A673 (cell line): ENCODE measurements at places on chromosomes 16 and 17.

- DNase-seq = no peak
These were observed 32.0 kb upstream of the B4GALNT2 start for GRCh38 chr17:49100601-49101000.

DNA sequence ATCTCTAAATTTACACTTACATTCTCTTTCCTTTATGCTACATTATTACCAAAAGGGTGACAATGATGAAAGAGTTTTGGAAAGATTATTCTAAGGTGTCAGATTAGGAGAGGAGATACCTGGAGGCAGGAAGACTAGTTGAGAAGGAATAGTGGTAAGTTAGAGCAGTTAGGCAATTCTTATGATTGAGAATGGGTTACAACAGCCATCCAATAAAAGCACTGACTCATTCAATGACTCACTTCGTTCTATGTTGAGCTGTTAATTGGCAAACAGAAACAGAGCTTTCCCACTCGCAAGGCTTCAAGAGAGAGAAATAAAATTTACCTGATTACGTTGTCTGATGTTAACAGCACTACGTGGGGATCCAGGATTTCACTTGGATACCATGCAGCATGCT lies 5.8 kb downstream of the NUP88 start:
- peak; percentile 61 for DNase-seq

- no peak for DNase-seq
These were observed 181.6 kb upstream of the CACNG3 start for GRCh38 chr16:24074574-24074973.

GRCh38 chr16:11140098-11140375 lies 116.0 kb downstream of the SOCS1 start:
- no peak for DNase-seq

DNA sequence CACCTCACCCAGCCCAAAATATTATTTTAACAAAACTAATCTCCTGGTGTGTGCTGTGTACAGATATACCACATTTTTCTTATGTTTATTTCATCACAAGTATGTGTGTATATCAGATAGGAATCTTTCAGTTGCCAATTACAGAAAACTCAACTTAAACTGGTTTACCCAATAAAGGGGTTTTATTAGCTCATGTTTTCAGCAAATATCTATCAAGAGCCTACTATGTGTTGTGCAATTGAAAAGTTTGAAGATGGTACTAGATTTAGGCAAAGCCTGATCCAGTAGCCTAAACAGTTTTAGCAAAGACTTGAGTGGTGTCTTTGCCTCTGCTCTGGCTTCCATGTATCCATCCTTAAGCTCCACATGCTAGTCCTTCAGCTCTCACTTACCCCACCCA lies 45.1 kb upstream of the LYRM9 start:
- no peak for DNase-seq

DNA sequence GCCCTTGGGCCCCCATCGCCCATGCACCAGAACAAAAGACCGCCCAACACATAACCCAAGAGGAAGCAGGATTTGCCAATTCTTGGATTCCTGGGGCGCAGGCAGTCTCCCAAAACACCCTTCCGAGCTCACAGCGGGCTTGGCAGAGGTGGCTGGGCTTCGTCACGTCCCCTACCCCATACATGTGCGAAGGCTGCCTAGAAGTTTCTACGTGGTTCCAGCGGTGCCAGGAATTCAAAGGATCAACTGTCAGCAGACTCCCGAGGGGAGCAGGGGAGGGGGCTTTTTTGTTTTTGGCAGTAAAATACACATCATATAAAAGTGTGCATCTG lies 80.8 kb upstream of the PLCG2 start:
- DNase-seq = no peak

DNA sequence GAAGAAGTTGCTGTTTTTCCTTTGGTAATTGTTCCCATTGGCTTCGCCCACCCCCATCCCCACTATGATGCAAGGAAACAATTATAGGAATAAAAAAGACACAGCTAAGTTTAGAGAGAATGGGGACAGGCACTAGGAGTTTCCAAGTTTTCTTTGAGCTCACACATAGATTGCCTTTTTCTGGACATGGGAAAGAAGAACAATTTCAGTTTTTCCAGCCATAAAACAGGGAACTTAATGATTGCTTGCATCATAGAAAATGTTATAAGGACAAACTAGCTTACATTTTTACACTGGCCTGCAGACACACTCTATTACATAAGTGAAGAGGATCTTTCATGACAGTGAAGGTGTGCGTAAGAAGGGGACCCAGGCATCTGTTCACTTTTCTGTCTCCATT lies 142.3 kb upstream of the ZFHX3 start:
- DNase-seq = no peak

DNA sequence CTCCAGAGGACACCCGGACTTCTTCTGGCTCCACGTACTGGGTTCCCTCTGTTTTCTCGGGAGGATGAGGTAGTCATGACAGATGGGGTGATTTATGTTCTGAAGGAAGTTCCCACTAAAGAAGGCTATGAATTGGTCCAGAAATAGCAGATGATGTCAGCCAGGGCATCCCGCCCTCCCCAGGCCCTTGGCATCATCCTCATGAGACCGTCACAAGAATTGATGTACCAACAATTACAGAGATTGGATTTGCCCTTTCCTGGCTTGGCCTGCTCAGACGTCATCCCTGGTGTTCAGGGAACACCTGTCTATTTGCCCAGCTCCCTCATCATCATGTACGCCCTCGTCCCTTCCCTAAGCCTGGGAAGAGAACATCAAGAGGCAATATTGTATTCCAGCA lies 102.8 kb upstream of the CCL1 start:
- DNase-seq = no peak

GRCh38 chr16:60945225-60945624 lies 1091.0 kb downstream of the CDH8 start:
- DNase-seq = peak; percentile 40

DNA sequence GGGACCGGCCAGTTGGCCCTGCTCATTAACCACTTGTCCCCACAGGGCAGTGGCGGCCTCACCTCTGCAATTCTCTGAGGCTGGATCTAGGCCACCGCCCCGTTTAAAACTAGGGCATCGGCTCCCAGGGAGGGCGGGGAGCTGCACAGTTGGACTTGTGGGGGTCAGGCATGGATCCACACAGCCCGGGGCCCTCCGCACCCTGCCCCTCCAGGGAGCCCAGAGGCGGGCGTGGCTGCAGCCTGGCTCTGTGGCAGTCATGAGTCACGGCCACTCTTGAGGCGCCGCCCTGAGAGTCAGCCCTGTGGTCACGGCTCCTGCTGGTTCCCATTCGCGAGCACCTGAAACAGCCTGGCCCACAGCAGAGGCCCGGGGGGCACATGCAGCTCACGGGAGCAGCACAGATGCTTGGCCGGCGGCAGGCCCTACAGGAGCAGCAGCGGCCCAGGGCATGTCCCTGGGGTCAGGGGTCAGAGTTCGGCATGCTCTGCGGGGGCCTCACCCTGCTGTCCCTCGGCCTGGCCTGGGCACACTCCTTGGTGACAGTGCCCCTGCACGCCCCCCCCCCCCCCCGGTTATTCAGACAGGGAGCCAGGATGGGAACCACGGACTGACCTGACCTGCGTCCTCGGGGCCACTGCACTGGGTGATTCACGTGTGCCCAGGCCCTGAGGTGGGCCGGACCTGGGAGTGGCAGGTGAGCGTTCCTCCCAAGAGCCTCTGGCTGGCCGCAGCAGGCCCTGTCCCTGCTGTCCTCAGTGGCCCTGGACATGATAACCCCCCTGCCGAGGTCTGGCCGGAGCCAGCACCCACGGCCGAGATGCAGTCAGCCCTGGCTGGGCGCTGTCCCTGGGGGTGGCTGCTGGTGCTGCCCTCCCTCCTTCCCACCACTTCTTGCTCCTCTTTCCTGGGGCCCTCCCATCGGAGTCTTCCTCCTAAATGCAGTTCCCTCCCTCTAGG lies 8.2 kb downstream of the CAPN15 start:
- DNase-seq = no peak

DNA sequence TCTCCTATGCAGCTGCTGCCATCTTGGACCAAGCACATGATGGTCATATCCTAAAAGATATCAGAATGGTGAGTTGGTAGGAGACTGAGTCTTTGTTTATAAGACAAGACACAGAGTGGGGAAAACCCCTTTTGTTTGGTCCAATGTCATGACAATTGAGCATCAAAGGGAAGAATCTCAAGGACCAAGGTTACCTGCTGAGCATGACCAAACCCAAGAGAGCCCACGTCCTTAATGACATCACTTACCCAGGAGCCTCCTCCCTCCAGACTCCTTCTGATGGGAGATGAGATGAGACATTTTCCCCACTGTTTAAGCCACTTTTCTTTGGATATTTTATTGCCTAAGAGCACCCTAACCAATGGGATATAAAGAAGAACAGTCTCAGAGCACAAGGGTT lies 478.1 kb downstream of the NPIPA7 start:
- no peak for DNase-seq

GRCh38 chr16:84876873-84877606 lies 57.3 kb downstream of the CRISPLD2 start:
- DNase-seq = no peak

- DNase-seq = no peak
These were observed 150.8 kb downstream of the CPPED1 start for GRCh38 chr16:12652924-12653323.

DNA sequence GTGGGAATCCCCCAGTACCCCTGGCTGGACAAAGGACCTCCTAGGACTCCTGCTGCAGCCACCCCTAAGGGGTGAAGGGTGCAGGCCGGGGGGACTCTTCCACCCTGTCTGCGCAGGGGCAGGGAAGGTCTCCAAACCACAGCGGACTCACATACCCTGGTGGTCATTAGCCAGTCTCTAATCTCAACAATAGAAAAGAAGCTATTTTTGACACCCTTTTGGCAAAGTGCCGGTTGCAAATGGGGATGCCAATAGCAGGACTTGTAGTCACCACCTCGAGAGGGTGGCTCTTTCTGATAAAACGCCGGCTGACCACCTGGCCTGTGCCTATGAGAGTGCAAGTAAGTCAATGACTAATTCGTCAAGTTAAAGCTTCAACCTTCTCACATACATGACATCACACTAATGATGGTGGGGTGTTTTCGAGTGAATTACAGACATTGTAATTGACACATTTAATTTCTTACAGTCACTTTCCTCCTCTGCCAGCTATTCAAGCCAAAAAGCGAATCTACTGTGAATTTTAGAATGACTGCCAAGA lies 23.1 kb upstream of the DNAH17 start:
- no peak for DNase-seq

DNA sequence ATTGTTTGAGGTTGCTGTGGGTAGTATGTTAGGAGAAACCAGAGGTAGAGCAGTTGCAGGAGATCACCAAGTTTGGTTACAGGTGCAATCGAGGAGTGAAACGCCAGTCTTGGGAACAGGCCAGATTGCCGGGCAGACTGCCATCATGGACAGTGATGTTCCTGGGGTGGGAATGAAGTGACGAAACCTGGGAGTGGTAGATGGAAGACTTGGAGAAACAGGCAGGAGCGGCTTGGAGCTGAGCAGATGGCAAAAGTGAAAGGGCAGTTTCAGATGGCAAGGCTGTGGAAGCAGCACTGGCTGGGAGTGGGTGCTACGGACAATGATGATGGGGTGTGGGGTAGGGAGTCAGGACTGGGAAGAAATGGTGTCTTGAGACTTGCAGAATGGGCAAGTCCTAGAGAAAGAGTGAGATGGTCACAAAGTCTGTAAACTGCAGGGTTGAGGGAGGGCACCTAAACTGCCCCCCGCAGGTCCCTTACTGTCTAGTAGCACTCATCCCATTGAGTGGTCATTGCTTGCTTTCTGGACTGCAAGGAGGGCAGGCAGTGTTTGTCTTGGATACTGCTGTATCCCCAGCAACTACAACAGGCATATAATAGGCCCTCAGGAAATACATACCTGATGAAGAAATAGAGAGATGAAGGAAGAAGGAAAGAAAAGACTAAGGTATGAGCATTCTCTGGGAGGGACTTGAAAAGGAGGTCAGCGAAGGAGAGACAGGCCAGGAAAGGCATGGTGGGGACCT lies 29.5 kb upstream of the ULK2 start:
- DNase-seq = no peak

DNA sequence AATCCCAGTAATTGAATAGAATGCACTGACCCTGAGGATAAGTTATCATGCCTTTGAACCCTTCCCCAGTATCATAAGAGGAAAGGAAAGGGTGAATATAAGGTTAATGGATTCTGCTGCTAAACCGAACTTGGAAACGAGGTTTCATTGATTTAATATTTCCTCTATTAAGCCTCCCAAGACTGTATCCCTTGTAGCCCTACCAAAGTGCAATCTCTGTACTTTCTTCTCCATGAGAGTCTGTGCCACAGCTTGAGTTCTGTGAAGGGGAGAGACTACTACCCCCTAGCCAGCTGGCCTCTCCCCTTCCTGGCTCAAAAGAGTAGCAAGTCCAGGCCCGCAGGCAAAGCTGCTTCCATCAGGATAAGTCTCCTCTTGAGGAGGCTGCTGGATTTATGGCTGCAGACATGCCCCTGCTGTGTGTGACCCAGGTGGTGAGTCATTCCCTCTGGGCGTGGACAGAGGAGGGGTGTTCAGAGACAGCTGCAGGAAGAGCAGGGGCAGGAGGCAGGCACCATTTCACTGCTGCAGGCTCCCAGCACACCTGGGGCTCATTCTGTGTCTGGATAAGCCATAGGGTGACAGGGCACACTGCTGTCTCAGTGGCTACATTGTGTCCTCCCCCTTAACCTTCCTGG lies 58.4 kb downstream of the TOM1L2 start:
- DNase-seq = peak; percentile 93

GRCh38 chr17:74749279-74750038 lies 1.0 kb downstream of the NHERF1 start:
- DNase-seq = no peak

- DNase-seq = no peak
These were observed 29.7 kb upstream of the DLX4 start for GRCh38 chr17:49939318-49939717.

DNA sequence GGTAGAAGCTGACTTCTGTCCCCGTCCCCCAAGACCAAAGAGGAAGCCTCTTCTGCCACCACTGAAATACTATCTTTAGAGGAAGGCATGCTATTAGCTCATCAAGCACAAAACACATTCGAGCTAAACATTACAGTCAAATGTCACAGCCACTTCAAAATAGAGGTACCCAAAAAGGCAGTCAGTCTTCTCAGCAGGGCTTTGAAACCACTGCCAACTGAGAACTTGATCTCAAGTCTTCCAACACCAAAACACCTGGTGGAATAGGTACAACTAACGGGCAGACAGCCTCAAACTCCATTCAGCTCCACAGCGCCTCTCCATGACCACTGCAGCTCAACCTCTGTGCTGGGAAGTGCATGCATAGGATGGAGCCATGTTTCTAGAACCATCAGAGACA lies 36.0 kb downstream of the ZFHX3 start:
- no peak for DNase-seq

DNA sequence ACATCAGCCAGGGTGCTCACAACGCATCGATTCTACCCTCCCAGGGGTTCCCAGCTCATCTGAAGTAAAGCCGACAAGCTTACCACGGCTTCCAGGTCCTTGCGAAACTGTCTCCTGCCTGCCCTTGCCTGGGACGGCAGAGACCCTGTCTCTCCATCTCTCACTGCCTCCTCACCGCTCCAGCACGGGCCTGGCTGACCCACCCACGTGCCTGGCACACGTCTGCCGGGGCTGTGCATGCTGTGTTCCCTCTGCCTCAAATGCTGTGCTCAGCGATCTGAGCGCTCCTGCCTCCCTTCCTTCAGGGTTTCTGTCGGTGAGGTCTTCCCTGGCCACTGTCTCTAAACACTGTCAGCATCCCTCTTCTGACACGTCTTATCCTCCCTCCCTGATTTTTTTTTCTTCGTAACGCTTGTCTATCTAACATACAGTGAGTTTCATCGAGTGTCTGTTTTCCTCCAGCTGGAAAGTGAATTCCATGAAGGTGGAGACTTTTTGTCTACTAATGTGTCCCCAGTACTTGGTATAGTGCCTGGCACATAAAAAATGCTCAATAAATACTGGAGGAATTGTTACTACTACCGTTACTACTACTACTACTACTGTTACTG lies 208.4 kb downstream of the IRF8 start:
- DNase-seq = peak; percentile 20
